CD4-positive, alpha-beta T cell treated with Interleukin-2 at 100 ng/mL for 4 hours (primary cell): ENCODE measurements at places on chromosomes 12 and 14.

GRCh38 chr14:83529531-83529930, 1995.9 kb upstream of the SEL1L start:
- DNase-seq = no peak

DNA sequence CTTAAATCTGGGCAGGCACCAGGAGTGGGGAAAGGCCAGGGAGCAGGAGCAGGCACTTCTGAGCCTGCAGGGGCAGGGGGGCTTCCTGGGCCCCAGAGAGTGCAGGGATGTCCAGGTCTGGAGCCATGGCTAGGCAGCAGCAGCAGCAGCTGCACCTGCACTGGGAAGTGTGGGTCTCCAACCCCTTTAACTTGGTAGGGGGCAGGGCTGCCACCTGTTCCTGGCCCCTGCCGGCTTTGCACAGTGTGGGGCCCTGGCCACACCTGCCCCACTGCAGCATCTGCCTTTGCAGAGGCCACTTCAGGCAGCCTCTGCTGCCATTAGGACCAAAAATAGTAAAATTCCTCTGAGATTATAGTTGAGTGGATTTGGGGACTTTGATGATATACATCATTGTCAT, 138.5 kb downstream of the SLC16A7 start:
- no peak for DNase-seq

- no peak for DNase-seq
These were observed 39.1 kb downstream of the GAS2L3 start for GRCh38 chr12:100612606-100613005.

DNA sequence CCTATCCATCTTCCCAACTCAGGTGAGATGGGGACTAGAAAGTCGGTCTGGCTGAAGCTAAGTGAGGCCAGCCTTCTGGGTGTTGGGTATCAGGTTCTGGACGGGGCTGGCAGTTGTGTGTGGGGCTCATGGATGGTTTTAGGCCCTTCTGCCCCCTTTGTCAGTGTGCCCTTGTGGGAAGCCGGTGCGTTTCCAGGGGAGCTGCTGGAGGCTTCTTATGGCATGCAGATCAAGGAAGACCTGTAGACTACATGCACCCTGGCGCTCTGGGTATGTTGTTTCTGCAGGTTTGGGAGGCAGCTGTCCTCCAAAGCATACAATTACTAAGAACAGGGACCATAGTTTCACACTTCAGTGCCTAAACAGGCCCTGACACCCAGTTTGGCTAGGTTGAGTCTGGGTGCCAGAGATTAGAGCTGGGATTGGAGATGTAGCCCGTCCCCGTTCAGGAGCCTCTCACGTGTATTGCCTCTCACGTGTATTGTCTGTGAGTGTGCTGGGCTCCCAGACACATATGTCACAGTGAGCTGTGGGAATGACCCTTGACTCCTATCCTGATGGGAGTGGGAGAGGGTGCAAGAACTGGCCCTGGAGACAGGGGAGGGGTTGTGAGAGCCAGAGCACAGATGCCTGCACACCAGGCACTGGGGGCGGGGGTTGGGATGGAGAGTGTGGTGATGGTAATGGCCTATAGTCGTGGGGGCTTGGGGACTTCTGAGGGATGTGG, 84.4 kb downstream of the SLC25A47 start:
- no peak for DNase-seq

DNA sequence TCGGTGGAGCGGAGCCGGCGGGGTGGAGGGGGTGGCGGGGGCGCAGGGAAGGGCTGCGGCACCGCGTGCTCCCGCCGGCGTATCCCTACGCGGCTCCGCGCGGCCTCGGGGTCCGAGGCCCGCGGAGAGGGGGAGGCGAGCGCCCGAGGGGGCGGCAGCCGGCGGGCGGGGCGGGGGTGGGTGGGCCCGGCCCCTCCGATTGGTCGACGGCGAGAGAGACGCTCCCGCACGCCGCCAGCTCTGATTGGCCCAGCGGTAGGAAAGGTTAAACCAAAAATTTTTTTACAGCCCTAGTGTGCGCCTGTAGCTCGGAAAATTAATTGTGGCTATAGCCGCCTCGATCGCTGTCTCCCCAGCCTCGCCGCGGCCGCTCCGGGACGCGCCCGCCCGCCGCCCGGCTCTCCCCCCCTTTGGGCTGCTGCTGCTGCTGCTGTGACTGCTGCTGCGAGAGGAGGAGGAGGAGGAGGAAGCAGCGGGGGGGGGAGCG, at the start of gene FOXG1:
Gene FOXG1, plus strand, starts transcription at position 319 of the 487 bp plus-strand sequence. CDS start 493 bp downstream, outside the sequence.
- no peak for DNase-seq

- DNase-seq = no peak
These were observed 12.1 kb downstream of the E2F7 start for GRCh38 chr12:77053259-77053658.

DNA sequence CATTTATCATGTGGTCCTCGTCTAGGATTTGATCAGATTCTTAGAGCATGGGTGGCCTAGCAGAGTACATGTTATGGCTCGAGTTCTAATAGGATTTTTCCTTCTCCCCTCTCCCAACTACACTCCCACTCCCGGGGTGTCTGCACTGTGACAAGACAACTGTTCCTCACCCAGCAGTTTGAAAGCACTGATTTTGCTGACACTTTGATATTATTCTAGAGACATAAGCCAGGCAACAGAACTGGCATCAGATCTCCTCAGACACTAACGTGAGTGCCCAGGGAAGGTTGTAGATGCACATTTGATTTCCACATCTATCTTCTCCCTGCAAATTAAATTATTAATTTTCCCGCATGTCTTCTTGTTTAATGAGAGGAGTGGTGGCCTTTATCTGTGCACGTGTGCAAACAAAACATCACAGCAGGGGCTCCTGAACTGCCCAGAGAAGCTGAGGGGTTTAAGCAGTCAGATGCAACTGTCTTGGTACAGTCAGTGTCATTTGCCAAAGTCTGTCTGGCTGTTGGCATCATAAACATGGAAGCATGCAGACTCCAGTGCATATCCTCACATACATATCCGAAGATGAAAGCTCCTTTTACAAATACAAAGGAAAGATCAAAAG, 491.8 kb downstream of the NPAS3 start:
- DNase-seq = no peak

DNA sequence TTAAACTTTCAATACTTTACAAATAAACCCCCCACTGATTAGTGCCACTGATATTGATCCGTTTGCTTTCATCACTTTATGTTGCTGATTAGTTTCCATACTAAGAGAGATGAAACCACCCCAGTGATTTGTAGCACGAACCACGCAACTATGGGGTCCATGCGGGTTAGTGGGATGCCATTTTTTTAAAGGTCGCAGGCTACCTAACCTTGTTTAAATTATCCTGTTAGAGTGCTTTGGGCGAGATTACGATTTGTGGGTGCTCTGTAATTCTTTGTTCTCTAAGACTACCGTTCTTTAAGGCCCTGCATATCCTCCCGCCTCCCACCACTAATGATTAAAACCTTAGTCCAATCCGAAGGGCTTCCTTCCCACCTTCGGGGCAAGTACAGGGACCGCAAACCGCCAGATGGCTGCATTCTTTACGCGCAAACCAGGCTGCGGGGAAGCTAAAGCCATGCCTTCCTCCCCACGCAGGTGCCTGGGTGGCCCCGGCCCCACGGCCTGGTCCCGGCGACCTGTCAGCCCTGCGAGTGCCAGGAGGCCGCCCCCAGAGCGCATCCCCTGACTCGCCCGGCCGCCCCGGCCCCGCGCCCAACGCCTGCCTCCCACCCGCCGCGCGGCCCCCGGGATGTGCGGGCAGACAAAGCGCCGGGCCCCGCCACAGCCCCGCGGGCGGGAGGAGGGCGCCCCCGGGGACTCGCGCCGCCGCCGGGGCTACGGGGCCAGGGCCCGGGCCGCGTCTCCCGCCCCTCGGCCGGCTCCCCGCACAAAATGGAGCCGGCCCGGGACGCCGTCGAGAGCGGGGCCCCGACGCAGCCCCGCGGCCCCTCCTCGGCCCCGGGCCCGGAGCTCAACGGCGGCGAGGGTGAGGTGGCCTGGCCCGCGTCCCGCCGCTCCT, 759 bp downstream of the NFYB start:
- peak; percentile 38 for DNase-seq

DNA sequence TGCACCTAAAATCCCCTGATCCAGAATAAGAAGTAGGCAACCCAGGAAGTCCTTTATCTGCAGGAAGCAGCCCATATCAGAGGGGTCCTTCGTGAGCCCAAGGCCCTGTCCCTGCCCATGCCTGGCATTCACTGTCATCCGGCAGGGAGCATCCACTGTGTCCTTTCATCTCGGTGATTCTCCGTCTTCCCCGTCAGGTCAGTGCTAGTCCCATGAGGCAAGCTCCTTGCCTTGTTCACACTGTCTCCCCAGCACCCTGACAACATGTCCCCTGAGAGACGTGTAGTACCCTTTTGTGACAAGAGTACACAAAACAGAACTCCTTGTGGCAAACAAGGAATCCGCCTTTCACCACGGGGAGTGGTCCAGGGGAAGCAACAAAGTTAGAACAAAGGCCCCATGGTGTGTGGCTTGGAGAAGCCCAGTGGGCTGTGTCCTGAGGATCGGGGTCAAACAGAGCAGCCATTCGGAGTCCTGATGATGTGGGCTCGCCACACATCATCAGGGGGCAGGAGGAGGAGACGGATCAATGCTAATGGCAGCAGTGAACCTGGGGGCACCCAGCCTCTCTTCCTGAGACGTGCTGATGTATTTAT, 112.1 kb downstream of the DICER1 start:
- DNase-seq = no peak

GRCh38 chr12:62924084-62924483, 10.9 kb downstream of the PPM1H start:
- no peak for DNase-seq
